ENCODE measurements at places on chromosomes 5 and 9. TPM values are rescaled to one million over a fixed set of nuclear protein-coding genes. Genes with fewer than 3 reads are reported as not detected.

The ZBTB5 gene
- 5.7 TPM for total RNA-seq

The TUSC1 gene
- 9.5 TPM for total RNA-seq

DNA sequence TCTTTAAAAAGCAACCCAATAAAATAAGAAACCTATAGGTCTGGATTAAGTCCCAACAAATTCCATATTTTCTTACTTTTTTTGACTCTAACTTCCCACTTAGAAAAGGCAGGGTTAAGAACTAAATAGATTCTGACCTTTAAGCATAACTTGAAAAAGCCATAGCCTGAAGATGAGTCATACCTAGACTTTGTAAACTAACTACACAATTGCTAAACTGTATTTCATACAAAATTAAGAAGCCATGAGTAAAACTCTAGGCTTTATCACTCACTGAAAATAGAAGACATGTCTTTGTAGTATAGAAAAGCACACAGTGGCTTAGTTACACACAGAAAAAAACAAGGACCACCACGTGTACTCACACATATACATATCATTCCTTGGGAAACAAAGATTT lies 51.5 kb downstream of the MLLT3 start:
- DNase-seq = peak; percentile 62

GRCh38 chr5:84862132-84862531 lies 477.5 kb upstream of the EDIL3 start:
- no peak for DNase-seq

The TTC39B gene
- 1.6 TPM for total RNA-seq

The RPS14 gene
- 2,863 TPM for total RNA-seq

- DNase-seq = no peak
Observed at GRCh38 chr9:133035669-133036068, 4.9 kb downstream of the GTF3C5 start.

- DNase-seq = no peak
Observed at GRCh38 chr9:133346021-133346785, 1.7 kb downstream of the MED22 start.

DNA sequence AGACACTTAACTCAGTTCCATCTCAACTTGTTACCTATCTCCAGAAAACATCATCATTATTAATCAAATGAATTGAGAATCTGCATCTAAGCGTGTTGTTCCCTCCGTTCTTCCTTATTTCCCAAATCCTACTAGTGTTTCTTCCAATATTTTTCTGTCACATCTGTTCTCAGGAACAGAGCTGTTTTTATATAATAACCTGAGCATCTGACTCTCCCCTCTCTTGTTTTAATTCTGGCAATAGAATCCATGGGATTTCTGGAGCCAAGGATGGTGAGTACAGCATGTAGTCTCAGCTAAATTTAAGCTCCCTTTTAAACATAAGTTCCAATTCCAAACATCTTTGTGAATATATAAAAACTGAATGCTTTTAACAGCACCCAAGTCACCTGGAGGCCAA lies 558.3 kb downstream of the DTWD2 start:
- DNase-seq = no peak

DNA sequence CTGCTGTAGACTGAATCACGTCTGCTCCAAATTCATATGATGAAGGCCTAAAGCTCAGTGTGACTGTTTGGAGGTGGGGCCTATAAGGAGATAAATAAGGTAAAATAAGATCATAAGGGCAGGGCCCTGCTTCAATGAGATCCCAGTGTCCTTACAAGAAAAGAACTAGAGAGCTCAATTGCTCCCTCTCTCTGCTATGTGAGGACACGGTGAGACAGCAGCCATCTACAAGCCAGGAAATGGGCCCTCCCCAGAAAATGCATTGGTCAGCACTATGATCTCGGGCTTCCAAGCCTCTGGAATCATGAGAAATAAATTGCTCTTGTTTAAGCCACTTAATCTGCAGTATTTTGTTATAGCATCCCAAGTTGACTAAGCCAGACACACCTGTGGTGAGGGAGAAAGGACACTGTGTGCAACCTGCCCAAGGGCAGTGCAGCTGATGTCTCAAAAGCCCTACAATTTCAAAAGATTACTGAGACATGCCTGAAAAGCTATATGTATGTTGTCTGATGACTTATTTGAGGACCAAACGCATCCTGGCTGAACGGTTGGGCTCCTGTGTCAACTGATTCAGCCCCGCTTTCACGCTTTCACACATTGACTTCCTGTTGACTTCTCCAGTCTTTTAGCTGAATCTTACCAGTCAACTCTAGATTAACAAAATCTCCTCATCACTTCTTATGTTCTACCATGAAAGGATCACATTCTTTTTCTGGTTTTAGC lies 13.2 kb downstream of the GZMK start:
- peak; percentile 20 for DNase-seq

- no peak for DNase-seq
Observed at GRCh38 chr5:151663617-151664293, 23.0 kb downstream of the SPARC start.
